Left forelimb (tissue), 1 donor: ENCODE measurements at places on chromosomes 6 and 20.

DNA sequence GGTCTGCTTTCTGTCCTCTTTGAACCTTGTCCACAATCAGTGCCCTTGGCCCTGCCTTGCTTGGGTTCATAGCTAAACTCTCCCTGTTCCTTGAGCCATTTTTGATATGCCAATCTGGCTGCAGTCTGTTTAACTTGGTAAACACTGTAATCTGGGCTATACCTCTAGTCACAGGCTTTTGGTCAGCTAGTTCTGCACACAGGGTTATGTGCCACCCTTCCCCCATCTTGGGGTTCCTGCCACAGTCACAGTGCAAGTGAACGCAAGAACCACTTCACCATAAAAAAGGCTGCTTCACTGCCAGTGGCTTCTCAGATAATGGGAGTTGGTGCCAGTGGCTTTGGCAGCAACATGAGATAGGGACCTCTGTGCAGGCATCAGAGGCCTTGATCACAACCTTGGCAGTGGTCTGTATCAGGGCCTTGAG lies 10.9 kb upstream of the ATRN start:
- no peak for DNase-seq

DNA sequence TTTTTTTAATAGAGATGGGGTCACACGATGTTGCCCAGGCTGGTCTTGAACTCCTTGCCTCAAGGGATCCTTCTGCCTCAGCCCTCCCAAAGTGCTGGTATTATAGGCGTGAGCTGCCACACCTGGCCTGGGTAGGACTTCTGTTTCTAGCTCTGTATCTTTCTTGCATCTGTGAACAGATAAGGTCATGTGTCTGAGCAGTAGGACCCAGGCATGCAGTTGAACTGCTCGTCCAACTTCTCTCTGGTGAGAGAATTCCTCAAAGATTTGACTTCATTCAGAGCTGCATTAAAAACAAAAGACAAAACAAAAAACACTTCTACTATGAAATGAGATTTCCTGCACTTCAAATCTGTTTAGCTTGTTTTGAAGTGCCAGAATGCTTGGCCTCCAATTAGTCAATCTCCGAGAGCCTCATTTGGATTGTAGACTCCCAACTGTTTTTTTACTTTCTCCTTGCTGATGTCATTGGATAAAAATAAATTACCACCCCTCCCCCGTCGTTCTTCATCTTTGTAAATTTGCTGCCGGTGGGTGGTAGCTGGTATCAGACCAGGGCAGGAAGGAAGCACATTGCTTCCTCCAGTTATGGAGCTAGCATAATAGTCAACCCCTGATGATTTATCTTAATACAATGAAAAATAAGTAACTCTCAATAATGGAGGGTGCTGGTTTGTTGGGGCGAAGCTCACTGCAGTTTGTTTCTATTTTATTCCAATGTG lies 17.6 kb downstream of the CD109 start:
- no peak for DNase-seq

- DNase-seq = no peak
Measured at GRCh38 chr6:84979541-84979940, 215.1 kb upstream of the TBX18 start.

DNA sequence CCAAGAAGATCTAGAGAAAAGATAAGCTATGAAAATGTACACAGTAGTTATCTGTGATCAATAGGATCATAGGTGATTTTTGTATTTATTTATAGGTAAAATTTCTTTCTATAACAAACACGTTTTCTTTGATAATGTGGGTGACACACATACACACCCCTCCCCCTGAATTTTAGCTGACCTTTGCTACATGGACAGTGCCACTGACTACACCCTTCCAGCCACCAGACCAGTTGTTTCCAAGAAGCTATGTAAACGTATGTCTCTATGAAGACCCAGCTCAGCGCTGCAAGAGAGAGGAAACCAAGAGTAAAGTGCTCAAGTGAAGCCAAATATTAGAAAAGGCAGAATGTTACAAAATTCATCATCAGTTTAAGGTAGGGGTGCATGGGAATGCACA lies 16.3 kb downstream of the MOCS1 start:
- DNase-seq = no peak

DNA sequence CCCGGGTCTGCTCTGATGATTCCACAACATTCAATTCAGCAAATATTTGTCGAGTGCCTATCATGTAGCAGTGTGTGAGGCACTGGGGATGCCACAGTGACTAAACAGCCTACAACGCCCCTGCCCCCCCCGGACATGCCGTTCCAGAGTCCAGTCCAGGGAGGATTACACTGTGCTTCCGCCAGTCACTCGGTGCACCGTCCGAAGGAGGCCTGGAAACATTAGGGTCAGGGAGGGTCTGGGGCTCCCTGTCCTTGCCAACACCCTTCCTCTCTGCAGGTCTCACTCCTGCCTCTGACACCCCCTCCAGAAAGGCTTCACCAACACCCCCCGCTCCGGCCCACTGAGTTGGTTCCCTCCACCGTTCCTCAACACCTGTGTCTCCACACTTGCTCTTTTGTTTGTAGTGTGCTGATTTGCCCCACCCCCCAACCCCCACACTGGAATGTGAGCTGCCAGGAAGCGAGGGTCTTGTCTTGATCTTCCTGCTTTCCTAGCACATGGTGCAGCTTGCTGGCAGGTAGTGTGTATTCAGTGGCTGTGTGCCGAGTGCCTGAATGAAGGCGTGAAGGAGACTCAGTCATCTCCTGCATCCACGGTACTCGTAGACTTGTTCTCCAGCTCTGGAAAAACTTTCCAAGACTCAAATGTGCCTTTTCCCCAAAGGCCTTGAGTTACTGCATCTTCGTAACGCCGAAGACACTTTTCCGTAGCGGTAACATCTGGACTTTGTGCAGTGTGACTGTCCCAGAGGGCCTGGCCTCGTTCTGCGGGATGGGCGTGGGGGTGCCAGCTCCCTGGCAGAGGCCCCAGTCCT lies 150.4 kb downstream of the ZDHHC14 start:
- no peak for DNase-seq

DNA sequence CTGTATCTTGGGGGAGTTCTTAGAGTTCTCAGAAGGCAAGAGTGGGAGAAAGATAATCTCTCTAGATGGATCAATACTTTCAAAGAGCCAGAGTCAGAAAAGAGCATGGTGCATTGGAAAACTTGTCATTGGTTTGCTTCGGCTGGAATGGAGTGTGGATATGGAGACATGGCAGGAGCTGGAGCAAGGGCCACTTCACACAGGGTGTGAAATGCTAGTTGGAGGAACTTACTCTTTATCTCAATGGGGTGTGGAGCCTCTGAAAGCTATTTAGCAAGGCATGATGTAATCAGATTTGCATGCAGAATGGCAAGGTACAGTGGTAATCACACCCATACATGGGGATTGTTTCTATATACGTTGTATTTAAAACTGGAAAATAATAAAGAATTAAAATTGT lies 31.5 kb upstream of the PAQR8 start:
- no peak for DNase-seq

- DNase-seq = no peak
Measured at GRCh38 chr6:154428897-154429296, 72.3 kb upstream of the IPCEF1 start.

- DNase-seq = no peak
Measured at GRCh38 chr20:7389216-7389615, 551.0 kb downstream of the HAO1 start.

GRCh38 chr6:149216459-149216858 lies 101.1 kb upstream of the TAB2 start:
- no peak for DNase-seq

DNA sequence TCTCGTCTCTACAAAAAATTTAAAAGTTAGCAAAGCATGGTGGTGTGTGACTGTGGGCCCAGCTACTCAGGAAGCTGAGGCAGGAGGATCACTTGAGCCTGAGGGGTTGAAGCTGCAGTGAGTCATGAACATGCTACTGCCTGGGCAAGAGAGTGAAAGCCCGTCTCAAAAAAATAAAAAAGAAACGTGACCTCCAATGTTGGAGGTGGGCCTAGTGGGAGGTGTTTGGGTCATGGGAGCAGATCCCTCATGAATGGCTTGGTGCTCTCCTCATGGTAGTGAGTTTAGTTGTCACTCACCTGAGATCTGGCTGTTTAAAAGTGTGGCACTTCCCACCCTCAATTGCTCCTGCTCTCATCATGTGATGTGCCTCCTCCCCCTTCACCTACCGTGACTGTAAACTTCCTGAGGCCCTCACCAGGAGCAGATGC lies 24.3 kb downstream of the RBL1 start:
- DNase-seq = no peak

GRCh38 chr20:24439737-24440387 lies 29.6 kb upstream of the SYNDIG1 start:
- DNase-seq = peak; percentile 41

GRCh38 chr6:44407951-44408670 lies 20.6 kb downstream of the CDC5L start:
- DNase-seq = no peak

DNA sequence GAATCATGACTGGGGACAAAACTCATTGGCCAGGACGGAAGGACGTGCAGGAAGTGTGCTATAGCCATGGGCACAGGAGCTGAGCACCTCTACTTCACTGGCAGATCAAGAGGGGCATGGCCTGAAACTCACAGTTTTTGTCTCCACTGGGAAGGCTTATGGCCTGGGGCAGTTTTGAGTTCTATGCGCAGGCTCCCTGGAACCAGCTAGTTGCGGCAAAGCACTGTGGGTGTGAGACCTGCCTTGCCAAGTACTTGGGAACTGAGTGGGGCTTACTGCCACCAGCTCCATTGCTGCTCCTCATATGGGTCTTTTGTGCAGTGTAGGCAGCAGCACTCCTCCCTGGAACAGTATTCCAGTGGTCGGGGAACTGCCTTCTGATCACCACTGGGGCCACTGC lies 282.6 kb upstream of the EYS start:
- no peak for DNase-seq

DNA sequence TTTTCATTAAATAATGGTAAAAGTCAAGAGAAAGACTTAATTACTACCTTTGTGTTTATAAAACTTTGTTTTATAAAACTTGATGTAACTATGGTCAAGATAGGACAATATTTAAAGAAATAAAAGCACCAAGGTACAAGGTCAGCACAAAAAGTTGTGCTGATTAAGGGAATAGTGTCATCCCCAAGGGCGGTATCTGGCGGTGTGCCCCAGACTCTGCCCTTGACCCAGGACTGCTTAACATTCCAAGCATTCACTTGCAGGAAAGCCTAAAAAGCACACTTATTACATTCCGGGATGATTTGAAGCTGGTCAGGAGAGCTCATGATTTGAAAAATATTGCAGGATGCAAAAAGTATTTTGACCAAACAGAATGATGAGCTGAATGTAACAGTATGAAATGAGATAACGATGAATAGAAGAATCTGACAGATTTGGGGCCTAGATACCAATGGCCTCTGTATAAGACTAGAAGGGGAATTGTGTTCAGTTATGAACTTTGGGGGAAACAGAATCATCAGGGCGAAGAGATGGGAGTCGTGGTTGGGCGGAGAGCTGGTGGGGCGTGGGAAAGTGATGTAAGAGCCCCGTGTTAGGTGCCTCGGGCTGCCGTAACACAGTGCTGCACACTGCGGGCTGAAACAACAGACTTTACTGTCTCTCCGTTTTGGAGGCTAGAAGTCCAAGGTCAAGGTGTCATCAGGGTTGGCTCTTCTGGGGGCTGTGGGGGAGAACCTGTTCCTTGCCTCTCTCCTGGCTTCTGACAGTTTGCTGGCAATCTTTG lies 77.2 kb downstream of the CDC5L start:
- no peak for DNase-seq

- DNase-seq = peak; percentile 74
Measured at GRCh38 chr6:11043961-11044711, at the start of gene ELOVL2. TSS of gene ELOVL2 (minus strand) at chr6:11044305. CDS start at chr6:11044230, 75 bp downstream.

GRCh38 chr6:25629198-25629576 lies 22.8 kb upstream of the SCGN start:
- no peak for DNase-seq

DNA sequence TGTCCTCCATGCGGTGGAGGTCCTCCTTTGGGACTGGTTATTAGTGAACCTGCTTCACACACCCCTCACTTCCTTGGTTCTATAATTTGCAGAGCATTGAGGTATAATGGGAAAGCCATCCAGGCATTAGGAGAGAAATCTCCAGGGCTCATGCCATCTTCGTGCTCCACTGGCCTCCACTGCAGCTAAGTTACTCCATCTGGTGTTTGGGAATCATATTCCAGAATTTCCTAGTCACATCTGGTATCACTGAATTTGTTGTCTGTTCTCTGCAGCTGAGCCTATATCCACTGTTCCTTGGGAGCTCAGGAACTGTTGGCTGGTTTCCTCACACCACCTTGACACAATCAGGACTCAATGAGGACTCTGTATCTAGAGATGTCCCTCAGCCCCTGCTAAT lies 173.0 kb upstream of the TSHZ2 start:
- no peak for DNase-seq

DNA sequence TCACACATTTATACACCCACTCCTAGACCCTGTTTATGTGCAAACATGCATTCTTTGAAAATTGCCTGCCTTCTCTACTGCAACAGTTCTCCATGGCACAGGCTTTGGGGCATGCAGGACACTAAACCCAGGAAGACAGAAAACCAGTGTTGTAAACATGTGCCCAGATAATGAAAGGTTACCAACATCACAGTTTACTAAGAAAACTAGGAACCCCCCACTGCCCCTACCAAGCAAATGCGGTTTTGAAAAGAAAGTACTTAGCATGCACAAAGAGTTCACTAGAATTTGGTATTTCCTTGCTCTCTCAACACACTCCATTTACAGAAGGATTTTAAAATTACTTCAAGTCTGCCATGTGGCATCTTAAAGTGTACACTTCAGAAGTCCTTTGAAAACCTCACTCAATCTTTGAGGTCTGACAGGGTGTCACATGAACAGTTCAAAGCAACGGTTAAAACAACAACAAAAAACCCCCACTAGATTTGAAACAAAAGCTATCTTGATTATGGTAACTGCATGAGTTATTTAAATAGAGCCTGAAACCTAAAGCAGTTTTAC lies 245.0 kb downstream of the GMPR start:
- no peak for DNase-seq

DNA sequence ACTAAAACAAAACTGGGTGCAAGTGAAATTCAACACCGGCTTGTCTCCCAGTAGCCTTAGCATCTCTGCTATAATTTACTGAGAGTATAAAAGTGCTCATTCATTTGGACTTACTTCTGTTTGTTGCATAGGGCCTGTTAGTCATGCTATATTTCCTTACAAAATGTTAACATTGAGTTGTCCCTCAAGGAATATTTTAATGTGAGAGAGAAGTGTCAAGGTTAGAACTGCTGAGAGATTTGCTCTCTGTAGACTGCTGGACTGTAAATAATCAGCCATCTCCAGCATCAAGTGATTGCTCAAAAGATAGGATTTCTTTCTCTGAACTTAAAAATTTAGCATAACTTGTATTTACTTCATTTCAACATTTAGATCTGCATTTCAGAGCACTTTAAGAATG lies 328.5 kb upstream of the AGPAT4 start:
- DNase-seq = no peak

- DNase-seq = no peak
Measured at GRCh38 chr6:56148488-56149186, 98.7 kb downstream of the COL21A1 start.

DNA sequence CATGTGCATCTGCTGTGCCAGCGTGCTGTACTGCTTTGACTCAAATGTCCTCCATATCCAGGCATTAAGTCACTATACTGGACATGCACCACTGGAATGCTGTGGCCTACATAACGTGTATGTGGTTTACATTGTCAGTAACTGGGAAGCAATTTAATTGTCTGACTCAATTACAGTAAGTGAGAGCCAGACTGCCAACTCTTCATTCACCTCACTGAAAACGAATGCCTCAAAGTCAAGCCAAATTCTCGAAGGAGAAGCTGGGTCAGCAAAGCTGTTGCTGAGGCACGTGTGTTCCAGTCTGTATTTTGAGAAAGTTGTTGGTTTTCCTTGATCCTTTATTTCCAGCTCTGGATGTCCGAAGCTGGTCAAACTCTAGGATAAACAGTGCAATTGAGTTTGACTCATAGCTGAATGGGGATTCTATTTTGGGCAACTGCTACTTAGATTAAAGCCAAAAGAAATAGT lies 534.3 kb downstream of the COL12A1 start:
- no peak for DNase-seq

GRCh38 chr6:49519660-49520059 lies 19.9 kb downstream of the GLYATL3 start:
- no peak for DNase-seq
